Colonic mucosa (tissue), 4 donors: ENCODE measurements at places on chromosomes 2 and 18. TPM values are rescaled to one million over a fixed set of nuclear protein-coding genes. Genes with fewer than 3 reads are reported as not detected.

TOGARAM2 gene
- 0.24 TPM for total RNA-seq

DNA sequence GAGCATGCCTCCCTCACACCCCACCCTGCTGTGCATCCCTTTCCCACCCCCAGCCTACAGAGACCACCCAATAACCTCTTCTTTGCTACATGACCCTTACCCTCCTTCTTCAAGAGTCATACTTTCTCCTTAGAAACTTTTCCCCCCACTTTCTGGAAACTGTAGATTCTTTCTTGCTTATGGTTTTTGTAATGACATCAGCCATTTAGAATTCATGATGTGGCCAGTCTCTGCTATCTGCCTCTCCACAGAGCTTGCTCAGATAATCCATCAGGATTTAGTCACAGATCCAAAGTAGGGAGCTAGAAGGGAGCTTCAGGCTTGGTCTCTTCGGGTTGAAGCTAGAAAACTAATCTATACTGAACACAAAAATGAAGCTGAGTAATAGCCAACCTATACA lies 36.5 kb downstream of the GALM start:
- no peak for DNase-seq

GRCh38 chr2:28175028-28175427 lies 217.6 kb upstream of the FOSL2 start:
- no peak for DNase-seq

GRCh38 chr18:26415631-26416030 lies 132.7 kb downstream of the KCTD1 start:
- no peak for DNase-seq

DNA sequence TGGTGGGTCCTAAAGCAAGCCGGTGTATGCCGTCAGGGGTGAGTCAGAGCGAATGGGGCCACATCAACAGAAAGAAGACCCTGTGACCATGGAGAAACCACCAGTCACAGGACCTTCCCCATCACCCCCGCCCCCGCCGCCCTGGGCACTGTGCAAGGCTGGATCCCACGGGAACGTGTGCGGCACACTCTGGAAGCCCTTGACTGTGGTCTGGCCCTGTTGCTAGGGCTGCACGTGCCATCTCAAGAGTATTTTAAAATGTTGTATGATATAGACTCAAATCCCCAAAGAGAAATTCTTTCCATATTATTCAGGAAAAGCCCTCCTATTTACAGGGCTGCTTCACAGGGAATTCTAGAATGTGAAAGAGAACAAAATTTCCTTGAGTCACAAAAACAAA lies 174.8 kb downstream of the BCL2 start:
- no peak for DNase-seq

- DNase-seq, result no peak
Measured at GRCh38 chr2:207356567-207356966, 173.2 kb upstream of the CREB1 start.

DNA sequence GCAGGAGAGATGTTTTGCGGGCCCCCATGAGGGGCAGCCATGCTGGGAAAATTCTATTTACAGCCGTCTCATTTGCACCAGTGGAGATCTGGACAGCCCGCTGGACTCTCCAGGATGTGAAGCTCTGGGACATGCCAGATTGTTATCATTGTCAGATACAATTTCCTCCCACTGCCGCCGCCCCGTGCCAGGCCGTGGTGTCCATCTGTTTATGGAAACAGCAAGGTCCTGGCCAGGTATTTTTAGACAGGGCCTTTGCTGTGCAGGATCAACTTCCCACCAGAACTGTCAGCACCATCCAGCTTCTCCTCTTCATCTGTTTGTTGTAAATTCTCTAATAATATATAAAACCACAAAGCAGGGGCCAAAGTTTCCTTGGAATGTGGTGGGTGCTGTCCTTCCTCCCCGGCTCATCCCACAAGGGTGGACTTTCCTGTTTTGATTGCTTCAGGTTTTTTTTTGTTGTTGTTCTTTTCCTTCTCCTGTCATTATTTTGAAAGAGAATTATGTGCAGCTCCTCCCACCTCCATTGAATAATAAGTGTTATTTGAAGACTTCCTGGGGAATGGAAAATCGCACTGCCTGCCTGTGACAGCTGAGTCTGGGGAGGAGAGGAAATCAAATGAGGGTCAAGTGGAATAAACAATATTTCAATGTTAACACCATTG lies 398.1 kb downstream of the TNS1 start:
- DNase-seq, result no peak

DNA sequence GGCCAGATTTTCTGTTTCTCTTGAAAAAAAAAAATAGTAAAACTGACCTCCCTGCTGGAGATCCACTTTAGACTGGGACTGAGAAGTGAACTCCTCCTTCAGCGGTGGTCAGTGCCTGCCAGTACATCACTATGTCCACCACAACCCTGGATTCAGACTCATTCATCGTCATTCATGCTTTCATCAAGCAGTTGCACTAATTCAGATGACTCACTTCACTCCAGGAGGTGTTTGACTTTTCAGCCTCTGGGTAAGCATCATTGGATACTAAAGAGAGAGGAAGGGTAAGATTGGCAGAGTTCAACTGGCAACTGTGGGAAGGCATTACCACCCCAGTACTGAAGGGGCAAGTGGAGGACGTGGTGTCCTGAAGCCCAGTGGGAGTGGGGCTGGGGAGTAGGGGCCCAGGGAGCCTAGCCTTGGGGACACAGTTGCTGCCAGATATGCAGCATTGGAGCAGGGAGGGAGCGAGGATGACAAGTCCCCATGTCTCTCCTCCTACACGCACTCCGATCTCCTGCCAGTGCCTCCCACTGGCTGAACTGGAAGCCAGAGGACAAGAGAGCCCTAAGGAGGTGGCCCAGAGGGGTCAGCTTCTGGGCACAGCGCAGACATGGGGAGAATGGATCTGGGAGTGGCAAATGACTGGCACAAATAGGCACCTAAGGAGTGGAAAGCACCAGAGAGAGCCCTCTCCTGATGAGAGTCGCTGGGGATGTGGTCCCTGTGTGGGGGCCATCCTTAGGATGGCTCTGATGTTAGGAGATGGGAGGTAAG lies 111.1 kb downstream of the TGFA start:
- DNase-seq, result no peak

DNA sequence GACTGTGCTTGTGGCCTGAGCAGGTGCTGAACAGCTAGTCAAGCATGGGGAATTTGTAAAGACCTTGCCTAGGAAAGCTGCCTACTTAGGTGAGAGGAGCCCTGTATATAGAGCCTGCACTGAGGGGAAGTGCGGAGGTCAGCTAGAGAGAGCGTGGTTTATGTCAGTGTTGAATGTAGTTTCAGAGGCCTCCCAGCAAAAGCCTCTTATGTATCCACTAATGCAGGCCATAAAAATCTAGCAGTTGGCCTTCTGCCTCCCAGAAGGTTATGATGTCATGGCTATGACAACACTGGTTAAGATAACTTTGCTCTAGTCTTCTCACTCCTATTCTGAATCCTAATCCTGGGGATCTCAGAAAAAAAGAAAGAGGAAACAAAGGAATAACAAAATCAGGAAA lies 88.9 kb downstream of the ASXL3 start:
- no peak for DNase-seq

GRCh38 chr18:62781893-62782292 lies 66.6 kb downstream of the PHLPP1 start:
- no peak for DNase-seq

DNA sequence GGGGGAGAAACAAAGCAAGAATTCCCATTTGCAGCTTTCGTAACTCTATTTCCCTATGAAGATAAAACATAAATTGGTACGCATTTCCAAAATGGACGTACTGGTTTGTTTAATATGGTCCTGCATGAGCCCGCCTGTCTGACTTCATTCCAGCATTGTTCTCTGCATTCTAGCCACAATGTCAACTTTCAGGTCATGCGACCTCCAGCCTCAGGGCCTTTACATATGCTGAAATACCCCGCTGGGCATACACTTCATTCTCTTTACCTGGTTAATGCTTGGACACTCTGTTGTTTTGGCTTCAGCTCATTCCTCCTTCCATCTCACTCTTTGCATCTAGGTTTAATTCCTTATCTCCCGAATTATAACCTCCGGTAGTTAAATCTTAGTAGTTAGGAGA lies 103.7 kb upstream of the DNMT3A start:
- no peak for DNase-seq

DNA sequence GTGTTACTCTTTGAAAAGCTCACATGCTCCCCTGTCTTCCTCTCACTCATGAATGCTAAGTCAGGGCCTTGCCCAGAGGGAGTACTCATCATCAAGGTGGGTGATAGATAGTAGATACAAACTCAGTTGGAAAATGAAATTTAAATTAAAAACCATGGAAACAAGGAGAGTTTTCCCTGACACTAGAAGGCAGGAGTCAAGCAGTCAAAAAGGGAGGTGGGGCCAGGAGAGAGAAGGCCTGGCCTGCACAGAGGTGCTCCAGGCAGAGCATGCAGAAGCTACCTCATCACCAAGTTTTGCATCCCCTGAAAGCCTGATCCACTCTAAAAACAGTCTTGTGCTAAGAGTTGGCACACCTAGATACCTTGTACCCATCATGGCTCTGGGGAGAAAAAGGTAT lies 143.7 kb downstream of the MYO5B start:
- no peak for DNase-seq

GRCh38 chr18:67510831-67511230 lies 5.7 kb downstream of the DSEL start:
- no peak for DNase-seq

ITPRIPL1 gene
- total RNA-seq, result 0.80 TPM

DNA sequence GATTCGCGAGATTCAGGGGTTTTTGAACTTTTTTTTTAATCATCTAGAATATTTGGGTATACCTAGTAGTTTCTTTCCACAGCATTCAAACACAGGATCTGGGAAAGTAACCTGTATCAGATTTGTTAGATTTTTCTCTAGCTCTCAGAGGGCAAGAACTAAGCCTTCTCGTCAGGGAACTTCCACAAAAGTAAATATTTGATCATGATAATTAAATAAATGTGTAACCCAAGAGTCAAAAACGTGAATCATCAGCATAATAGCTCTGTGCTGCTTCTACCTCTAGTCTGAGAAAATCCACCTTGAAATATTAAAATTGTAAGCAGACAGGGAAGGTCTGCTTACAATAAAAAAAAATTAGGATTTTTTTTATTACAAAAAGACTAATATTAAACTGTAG lies 225.7 kb upstream of the SPOPL start:
- DNase-seq, result no peak

- DNase-seq, result no peak
Measured at GRCh38 chr18:2178036-2178435, 393.3 kb downstream of the METTL4 start.

DNA sequence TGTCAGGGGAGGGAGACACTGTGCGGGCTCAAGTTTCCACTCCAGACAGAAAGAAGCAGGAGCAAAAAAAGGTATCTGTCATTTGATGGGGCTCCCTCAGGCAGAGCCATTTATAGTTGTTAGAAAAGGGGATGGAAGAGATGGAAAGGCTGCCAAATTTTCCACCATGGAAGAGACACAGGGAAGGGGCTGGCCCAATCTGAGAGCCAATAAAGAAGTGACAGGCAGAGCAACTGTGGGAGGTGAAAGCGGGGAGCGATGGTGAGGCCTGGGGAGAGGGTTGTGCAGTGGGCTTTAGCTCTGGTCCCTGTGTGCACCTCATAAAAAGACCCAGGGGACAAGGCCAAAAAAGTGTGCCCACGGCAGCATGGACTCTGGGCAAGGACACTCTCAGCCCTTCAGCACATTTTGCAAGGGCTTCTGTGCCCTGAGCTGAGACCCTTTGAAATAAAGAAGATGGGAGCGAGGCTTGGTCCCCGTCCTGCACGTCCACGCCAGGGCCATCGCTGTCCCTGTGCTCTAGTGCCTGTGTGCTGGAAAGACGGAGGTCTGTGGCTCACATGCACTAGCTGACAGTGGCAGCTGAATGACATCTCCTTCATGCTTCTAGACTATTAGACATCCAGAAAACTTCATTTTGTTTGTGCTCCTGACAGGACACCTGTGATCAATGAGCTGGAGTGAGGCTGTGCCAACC lies 456.7 kb upstream of the HS6ST1 start:
- DNase-seq, result peak; percentile 5

DNA sequence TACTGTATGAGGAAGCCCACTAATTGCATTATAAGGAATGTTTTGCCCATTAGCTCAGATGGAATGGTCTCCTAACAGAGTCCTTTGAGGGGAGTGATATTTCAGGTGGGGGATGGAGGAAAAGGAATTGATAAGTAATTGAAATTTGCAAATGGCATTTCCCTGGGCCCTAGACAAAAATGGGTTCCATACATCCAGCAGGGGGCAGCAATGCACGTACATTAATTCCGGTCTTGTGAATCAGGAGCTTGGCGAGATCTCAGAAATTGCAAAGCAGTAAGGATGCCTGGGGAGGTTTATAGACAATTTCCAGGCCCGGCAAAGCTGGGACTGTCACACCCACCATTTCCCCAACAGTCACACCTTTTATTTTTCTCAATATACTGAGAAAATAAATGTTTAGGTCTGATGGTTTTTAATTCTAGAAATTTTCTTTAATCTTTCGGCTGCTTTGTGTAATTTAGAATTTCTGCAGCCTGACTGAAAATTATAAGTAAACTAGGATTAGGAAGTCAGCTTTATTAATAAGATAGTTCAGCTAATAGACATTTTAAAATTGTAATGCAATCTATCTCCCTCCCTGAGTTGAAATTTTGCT lies 122.8 kb downstream of the LYPD1 start:
- peak; percentile 78 for DNase-seq

DNA sequence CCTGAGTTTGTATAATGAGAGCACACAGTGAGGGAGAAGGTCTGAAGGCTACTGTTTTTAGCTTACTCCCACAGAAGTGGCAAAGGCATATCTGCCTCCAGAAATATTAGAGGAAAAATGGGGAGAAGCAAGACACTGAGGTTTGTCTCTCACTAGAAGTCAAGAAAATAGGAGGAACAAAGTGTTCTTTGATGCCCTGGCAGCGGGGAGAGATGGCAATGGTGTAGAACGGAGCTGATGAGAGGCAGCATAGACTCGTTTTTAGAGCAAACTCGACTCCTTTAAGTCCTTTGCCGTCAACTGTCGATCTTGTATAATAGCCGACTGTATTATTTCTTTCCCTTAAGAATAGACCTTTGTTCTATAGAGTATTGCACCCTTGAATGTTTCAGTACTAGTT lies 73.8 kb downstream of the ANKRD44 start:
- no peak for DNase-seq

- no peak for DNase-seq
Measured at GRCh38 chr2:39487398-39488250, 50.5 kb upstream of the MAP4K3 start.

HOXD10 gene
- 1.9 TPM for total RNA-seq

CYS1 gene
- 2.5 TPM for total RNA-seq

- DNase-seq, result no peak
Measured at GRCh38 chr2:98507891-98508708, 63.4 kb downstream of the INPP4A start.

DNA sequence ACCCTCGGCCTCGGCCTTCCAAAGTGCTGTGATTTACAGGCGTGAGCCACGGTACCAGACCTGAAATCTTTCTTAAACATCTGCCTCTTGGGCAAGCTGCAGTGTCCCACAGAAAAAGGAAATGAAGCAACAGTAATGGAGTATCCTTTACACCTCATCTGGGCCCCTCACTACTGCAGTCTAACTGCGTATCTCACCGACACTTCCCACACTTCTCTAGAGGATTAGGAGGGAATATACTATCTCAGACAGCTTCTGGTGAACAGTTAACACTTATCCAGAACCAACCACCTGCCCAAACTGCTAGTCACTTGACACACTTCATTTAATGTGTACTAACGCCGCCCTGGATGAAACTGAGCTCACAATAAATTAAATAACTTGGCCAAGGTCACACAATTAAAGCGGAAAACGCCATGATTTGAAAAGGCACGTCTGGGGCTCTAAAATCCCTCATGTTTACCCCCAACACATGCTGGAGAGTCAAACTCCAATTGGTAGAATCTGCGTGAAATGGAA lies 993 bp downstream of the COX7A2L start:
- no peak for DNase-seq
